ENCODE measurements at places on chromosomes 2 and 18.

DNA sequence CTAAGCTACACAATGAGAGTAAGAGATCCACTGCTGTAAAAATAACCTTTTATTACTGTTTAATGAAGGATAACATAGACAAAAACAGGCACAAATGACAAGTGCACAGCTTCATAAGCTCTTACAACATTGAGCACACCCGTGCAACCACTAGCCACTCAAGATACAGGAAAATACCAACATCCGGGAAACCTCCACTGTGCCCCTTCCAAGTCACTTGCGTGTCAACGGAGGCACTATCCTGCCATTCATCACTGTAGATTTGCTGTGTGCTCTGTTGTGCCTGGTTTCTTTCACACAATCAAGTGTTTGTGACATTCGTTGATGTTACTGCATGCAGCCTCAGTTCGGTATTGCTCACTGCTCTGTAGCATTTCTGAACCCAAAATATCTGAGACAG is 292.9 kb upstream of the MYT1L start:
- no peak for DNase-seq

DNA sequence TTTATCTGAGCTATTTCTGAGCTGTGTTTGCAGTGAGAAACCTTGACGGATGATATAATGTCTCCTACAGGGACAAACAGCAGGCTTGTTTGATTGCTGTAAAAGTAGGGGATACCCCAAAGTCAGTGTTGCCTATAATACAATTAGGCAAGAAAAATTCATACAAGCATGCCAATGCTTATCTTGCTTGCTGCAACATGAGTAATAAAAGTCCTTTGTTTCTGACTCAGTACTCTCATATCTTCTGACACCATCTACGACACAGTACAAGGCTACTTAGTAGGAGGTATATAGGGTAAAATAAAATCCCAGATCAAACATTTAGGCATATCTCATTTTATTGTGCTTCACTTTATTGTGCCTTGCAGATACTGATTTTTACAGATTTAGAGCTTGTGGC is 33.0 kb downstream of the ERBB4 start:
- DNase-seq: no peak

- no peak for DNase-seq
Measured at GRCh38 chr2:29187926-29188325, 72.7 kb downstream of the CLIP4 start.

DNA sequence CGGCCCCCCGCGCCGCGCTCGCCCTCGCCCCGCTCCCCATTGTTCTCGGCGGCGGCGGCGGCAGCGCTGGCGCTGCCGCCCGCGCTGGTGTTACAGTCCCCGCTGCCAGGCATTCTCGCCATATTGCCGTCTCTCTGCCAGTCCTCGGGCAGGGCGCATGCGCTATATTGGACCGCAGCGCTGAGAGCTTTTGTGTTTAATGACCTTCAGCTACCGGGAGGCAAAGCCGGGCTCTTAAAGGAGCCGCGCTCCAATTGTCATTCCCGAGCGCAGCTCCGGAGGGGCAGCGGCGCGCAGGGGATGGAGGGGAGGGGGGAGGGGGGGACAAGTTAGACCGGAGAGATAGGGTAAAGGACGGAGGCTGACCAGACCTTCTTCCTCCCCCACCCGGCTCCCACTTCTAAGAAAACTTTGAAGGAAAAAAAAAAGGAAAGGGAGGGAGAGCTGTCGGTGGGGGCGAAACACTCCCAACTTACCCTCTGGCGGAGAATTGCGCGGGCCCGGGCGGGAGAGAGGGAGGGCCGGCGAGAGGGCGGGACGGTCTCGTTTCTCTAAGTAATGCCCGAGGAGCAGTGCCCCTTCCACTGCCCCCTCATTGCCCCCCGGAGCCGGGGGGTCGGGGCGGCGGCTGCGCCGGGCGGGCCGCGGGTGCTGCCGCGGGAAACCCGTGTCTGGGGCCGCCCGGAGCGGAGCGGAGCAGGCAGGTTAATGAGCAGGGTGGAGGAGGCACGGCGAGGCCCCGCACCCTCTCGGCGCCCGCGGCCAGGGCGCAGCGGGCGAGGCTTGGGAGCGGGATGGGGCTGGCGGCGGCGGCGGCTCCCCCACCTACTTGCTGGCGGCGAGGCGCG is at the start of gene KCTD1:
Gene KCTD1, minus strand, starts transcription at position 139 of the 848 bp plus-strand sequence. Its CDS starts 17 bp downstream, at position 122.
- DNase-seq: peak; percentile 78

- no peak for DNase-seq
Measured at GRCh38 chr18:77049938-77050337, 82.6 kb downstream of the MBP start.

- DNase-seq: no peak
Measured at GRCh38 chr2:144914113-144914512, 394.2 kb upstream of the ZEB2 start.

DNA sequence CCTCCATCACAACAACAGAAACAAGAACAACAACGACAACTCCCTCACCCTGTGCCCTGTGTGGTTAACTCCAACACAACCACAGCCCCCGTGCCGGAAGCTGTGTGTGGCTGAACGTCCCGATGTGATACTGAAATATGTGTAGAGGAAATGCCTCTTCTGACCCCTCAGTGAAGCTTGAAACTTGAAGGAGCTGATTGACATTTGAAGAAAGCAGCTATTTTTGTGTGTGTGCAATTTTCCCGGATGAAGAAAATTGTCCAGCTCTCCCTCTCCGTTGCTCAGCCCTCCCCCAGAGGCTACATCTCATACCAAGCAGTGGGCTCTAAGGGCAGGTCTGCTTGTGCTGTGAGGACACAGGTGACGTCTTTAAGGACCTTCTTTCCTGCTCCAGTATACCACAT is 173.8 kb downstream of the ICOS start:
- DNase-seq: no peak

DNA sequence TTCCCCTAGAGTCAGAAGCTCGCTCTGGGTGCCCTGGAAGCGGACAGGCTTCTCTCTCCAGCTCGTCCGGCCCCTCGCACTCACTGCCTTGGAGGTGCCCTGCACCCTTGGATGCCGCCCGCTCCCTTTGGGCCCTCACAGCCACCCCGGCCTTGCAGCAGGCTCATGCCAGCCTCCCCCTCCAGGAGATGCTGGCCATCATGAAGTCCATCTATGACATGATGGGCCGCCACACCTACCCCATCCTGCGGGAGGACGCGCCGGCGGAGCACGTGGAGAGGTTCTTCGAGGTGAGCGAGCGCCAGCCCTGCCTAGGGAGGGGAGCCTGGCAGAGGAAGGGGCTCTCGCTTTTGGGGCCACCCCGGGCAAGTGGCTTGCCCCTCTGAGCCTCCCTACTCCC is 20.3 kb upstream of the FAHD2A start:
- peak; percentile 38 for DNase-seq

GRCh38 chr18:9716780-9717563 is 8.9 kb downstream of the RAB31 start:
- DNase-seq: no peak

DNA sequence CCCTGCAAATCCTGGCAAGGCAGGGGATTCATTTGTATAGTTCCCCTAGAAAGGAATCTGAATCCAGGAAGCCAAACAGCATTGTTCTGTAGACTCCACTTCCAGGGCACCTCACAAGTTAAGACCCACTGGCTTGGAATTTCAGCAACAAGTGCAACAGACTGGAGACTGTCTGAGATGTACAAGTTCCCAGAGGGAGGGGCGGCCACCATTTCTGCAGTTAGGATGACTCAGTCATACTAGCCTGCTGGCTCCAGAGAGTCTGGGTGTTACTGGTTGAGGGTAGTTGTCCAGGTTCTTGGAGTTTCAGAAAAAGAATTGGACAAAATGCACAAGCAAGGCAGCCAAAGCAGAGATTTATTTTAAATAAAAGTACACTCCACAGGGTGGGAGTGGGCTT is 384.2 kb downstream of the DSC3 start:
- DNase-seq: no peak

- DNase-seq: no peak
Measured at GRCh38 chr2:9135822-9136558, 70.6 kb upstream of the ASAP2 start.

DNA sequence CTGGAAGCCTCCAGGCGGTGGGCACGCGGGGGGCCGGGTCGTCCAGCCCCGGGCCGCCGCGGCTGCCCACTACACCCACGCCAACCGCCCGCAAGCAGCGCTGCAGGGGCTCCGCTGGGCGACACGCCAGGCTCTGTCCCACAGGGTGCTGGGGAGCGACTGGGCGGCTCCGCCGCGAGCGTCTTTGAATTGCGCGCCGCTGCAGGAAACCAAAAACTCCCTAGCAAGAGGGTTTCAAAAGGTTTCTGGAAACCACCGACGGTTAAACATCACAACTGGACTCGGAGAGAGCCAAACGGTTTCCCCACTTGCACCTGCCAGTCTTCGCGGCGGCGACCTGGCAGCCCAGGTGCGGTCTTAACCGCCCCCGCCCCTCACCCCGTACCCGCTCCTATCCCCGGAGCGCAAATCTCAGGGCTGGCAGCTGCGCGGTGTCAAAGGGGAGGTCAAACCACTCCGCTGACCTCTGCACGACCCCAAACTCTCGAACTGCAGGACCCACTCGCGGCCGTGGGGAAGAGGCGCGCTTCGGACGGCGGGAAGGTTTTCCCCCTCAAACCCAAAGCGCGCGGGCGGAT is 1.0 kb downstream of the CXCR4 start:
- no peak for DNase-seq

GRCh38 chr2:216348756-216349308 is 23.5 kb downstream of the MARCHF4 start:
- no peak for DNase-seq

GRCh38 chr2:215280326-215280725 is 31.5 kb upstream of the ATIC start:
- no peak for DNase-seq

DNA sequence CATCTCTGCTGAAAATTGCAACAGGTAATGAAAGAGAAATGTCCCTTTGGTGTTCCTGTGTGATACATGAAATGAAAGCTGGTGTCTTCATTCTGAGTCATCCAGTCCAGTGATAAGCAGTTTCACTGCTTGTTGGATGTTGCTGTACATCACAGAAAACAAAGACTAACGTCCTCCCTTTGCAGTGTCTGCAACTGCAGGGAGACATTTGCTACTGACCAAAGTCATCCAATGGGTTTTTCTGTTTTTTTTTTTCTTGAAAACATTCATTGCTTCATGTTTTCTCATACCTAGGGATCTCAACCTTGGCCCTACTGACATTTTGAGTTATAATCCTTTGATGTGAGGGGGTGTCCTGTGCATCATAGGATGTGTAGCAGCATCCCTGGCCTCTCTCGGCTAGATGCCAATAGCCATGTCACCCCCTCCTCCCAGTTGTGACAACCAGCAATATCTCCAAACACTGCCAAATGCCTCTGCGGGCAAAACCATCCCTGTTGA is 63.6 kb upstream of the FZD5 start:
- no peak for DNase-seq

GRCh38 chr2:28085201-28085600 is 194.7 kb downstream of the BABAM2 start:
- no peak for DNase-seq

- DNase-seq: no peak
Measured at GRCh38 chr2:35463805-35464596, 891.6 kb upstream of the CRIM1 start.

DNA sequence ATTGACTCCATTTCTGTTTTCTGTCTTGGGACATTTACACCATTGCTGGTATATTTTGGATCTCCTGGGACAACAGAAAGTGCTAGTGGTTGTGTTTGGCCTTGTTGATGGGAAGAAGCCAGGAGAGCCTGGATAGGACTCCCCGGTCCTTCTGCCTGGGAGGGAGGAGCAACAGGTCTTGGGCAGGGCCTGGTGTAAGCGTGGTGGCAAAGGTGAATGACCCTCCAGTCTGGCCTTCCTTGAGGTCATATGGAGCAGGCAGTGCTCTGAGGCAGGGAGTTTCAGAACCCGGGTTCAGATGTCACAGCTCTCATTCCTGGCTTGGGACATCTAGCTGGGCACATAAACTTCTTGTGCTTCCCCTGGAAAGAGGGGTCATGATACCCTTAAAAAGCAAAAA is 56.0 kb upstream of the RBM44 start:
- no peak for DNase-seq

GRCh38 chr18:47582093-47582492 is 330.6 kb upstream of the SKOR2 start:
- no peak for DNase-seq

DNA sequence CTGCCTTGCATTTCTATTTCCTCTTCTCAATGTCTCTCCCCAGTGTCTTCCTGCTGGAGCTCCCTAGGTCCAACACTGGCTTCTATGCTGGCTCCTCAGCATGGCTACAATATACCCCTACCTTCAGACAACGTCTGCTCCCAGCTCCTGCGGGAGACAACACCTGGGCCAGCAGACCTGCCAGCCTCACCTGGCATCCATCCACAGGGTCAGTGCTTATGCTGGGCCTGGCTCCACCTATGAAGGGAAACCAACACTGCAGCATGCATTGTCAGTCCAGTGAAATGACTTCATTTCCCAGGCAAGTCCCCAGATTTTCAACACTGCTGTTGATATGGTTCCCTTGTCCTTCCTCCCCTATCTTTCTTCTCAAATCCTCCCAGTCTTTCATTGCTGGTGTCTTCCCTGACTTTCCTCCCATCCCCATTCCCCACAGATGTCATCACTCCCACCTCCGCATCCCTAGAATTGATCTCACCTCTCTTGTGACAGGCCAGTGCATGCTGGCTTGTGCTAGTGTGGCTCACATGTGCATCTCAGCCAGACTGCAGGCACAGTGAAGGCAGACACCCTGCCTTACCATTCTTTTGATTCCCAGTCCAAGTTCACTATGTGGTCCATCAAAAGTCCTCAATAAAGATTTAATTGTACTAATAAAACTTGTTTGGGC is 98.0 kb downstream of the MYO5B start:
- DNase-seq: no peak

DNA sequence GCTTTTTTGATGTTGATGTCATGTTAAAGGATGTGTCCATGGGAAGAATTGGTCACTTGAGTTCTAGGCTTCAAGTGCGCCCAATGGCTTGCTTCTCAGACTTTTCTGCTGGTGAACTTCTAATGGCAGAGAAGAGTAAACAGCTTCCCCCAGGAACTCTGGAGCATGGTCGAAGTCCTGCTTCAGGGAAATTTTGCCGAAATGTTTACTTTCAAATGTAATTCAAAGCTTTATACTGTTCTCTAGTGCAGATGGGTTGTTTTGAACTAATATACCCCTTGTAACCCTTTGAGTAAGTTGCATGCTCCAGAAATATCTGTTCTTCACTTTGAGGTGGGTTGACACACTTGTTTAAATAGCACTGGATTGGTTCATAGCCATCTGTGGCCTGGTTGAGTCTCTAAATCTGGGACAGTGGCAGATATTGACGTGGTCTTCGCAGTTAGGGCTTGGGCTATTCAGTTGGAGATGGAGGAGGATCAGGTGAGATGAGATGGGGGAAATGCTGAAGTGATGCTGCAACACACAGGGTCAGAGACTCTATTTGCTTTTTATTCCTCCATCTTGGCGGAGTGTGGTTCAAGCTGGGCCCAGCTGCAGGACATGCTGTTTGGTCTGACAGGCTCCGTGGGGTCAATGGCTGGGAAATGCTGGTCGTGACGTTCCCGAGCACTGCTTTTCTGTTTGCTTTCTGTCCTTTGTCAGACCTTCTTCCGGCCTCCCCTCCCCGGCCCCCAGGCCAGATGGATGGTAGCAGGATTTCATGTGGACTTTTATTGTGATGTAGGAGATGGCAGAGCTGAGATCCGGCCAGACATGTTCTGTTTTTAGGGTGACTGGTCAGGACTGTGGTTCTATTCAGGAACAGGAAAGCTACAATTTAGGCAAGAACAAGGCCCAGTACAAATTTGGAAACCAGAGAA is 35.9 kb downstream of the MYO1B start:
- DNase-seq: no peak

- DNase-seq: no peak
Measured at GRCh38 chr2:240411261-240412160, 24.0 kb upstream of the GPC1 start.

All from RWPE2 (cell line).